SK-N-SH treated with all-trans-retinoic acid at 6 μM for 48 hours (cell line): ENCODE measurements at places on chromosomes 3 and 15.

GRCh38 chr3:102529452-102529851, 94.6 kb downstream of the ZPLD1 start:
- ATAC-seq = peak; percentile 82

DNA sequence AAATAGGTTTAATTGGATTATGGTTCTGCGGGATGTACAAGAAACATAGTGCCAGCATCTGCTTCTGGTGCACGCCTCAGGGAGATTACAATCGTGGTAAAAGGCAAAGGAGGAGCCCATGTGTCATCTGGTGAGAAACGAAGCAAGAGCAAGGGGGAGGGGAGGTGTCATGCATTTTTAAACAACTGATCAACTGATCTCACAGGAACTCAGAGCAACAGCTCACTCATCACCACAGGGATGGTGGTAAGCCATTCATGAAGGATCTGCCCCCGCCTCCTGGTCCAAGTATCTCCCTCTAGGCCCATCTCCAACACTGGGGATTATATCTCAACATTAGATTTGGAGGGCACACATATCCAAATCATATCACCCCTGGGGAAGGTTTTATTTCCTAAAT, 42.1 kb upstream of the FGF7 start:
- ATAC-seq = no peak

DNA sequence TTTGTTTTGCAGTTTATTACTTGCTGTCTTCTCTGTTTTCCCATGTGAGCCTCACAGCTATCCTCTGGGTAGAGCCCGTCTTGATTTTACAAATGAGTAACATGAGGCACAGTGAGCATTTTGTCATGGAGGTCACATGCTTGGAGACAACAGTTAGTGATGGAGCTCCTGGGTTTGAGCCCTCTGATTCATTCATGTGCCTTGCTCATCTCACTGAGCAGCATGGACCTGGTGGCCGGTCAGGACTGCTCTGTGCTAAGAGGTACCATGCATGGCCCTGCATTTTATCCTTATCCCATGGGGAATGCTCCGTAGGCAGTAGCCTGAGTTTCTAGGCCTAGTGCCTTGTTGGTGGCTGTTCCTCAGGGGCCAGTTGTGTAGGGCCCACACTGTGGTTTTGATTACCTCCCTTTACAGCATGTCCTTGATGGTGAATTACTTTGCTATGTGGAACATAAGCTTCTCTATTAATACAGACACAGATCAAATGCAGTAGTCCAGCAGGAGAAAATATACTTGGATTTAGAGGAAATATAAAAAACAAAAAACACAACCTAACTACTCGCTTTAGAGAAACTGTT, 35.6 kb downstream of the MAP2K5 start:
- no peak for ATAC-seq

- peak; percentile 63 for ATAC-seq
Observed at GRCh38 chr15:43105077-43105736, 631 bp downstream of the UBR1 start.

DNA sequence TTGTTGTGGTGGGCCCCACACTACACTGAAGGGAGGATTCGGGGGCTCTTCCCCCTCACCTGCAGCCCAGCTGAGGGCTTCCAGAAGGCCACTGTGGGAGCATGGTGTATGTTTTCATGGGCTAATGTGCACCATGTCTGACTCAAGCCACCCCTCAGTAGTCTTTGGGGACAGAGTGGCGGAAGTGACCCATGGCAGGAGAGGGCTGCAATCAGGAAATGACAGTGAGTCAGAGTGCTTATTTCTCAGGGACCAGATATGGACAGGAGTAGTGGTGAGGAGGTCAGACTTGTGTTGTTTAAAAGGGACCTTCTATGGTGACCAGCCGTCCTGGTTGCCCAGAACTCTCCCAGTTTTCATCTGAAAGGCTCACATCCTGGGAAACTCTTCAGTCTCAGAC, 32.8 kb upstream of the SLC9A9 start:
- no peak for ATAC-seq

DNA sequence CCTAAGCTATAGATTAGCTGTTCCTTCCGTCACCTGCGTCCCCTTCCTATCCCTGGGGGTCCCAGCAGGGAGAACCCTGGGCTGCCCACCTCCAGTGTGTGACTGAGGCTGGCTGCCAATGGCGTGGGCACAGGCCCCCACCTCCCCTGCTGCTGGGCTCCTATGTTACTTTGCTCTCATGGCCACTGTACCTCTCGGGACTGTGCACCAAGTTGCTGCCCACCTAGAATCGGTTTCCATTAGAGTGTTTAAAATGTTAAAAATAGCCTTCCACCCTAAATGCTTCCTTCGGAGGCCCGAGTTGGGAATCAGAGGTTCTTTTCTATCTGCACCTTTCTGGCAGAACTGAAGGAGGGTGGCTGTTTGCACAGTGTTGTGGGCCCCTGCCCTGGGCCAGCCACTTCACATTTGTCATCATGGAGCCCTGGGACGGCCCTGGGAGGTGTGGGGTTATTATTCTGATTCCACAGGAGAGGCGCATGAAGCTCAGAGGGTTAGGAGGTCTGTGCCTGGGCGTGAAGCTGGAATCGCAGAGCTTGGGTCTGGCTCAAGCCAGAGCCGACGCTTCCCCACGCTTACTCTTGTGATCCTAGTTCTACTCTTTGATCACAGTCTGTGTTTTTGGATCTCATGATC, 29.1 kb downstream of the IRAK2 start:
- no peak for ATAC-seq

DNA sequence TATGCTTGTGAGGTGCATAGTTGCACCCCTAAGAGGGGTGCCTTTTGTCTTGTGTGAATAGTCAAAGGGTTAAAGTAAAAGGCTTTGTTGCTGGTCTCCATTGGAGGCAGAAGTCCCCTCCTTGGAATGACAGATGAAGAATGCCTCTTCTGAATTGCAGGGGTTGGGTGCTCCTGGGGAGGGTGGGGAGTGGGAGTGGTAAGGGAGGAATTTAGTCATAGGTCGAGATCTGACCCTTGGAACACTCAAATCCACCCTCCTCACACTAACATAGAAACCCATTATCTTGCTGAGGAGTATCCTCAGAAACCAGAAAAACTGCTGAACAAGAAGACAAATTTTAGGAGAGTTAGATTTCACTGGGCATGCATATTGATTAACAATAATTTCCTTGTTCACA, 4.7 kb downstream of the CTXND1 start:
- no peak for ATAC-seq

DNA sequence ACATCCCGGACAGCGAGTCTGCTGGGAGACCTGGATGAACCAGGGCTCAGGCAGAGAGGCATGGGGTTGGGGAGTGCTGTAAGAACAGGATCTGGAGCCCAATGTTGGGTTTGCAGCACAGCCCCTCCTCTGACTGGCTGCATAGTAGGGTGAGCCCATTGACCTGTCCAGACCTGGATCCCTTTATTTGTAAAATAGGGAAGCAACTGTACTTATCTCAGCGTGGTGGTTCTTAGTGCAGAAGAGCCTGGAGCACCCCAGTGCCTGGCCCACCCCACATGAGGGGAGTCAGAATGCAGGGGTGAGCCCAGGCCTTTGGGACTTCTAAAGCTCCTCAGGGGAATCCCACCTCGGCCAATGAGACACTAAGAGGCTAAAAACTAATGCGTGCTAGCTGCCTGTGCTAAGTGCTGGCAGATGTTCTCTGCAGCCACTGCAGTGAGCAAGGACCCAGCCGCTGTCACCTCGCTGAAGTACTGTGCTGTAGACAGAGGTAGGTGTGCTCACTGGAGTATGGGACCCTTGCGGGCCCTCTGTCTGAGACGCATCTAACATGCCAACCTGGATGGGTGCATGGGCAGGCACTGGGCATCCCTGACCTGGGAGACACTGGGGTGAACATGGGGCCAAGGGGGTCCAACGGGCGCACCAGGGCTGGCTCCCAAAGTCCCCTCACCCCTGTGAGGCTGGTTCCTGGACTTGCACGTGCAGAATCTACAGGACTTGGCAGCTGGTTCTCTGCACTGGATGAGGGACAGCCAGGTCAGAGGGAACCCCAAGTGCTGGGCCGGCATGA, 95.6 kb downstream of the ATP10A start:
- no peak for ATAC-seq

GRCh38 chr3:291646-292436, 95.3 kb downstream of the CHL1 start:
- no peak for ATAC-seq

DNA sequence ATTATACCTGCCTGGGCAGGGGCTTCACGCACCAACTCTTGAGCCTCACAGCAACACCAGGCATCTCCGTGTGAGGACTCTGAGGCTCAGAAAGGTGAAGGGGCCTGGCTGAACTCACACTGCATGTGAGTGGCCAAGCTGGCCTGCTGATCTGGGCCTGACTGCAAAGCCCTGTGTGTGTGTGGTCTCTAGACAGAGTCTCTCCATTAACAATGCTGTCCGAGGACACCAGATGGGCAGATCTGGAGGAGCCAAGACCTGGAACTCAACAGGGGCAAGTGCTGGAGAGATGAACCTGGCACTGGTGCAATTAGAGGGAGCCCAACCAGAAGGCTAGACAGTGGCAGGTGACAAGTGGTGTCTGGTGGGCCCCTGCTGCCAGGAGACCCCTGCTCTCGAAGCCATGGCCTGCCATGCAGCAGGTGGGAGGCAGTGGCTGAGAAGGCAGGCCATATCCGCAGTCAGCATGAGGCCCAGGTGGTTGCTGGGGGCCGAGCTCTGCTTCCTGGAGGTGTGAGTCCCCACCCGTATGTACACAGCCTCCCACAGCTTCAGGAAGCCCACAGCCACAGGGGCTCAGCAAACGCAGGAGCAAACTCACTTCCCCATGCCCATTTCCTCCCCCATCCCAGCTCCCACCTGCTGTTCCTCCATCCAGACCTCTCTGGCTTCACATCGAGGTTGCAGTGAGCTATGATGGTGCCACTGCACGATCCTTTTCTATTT, 39.0 kb downstream of the CYP11A1 start:
- no peak for ATAC-seq

DNA sequence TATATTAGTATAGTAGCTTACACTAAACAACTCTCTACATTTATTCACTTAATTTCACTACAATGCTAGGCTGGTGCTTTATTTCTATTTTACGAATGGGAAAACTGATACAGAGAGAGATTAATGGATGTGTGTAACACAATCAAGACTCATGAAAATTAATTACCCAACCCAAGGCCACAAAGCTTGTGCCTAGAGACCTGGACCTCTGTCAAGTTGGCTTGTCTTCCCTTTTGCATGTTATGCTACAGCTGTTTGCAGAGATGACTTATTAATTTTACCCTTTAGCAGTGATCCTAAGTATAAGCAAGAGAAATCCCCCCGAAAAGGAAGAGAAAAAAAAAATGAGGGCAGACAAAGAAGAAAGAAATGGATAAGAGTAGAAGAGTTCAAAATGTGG, 162.5 kb downstream of the C3orf38 start:
- ATAC-seq = no peak

GRCh38 chr3:42276141-42277132, 10.5 kb upstream of the CCK start:
- no peak for ATAC-seq

- ATAC-seq = no peak
Observed at GRCh38 chr3:157070678-157070999, 89.3 kb downstream of the CCNL1 start.

- ATAC-seq = peak; percentile 33
Observed at GRCh38 chr3:193593668-193594030, 641 bp downstream of the OPA1 start.

- ATAC-seq = peak; percentile 28
Observed at GRCh38 chr3:25454005-25454927, 26.2 kb downstream of the RARB start.

GRCh38 chr3:183827809-183828537, 2.6 kb upstream of the MAP6D1 start:
- ATAC-seq = no peak

- no peak; the same call in 2 of the 3 replicates for ATAC-seq
Observed at GRCh38 chr15:62124973-62125303, 40.1 kb downstream of the C2CD4B start.

DNA sequence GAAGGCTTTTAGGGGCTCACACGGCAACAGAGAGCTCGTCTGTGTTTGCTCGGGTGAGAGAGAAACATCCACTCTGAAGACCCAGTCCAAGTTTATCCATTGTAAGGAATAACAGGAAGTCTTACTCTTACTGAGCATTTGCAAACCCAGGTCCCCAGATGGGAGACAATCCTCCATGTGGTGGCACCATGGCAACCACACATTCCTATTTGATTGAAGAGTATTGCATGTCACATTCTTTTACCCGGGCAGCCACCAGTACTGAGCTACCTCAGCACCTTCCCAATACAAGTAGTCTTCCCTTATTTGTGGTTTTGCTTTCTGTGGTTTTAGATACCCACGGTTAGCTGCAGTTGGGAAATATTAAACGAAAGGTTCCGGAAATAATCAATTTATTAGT, 302.9 kb upstream of the RASGRP1 start:
- ATAC-seq = no peak; the same call in 2 of the 3 replicates

- no peak for ATAC-seq
Observed at GRCh38 chr3:136984837-136985236, 27.1 kb downstream of the IL20RB start.

GRCh38 chr3:46677411-46677726, 16.1 kb downstream of the ALS2CL start:
- ATAC-seq = no peak

- ATAC-seq = no peak
Observed at GRCh38 chr15:31254431-31255175, 72.0 kb upstream of the KLF13 start.

DNA sequence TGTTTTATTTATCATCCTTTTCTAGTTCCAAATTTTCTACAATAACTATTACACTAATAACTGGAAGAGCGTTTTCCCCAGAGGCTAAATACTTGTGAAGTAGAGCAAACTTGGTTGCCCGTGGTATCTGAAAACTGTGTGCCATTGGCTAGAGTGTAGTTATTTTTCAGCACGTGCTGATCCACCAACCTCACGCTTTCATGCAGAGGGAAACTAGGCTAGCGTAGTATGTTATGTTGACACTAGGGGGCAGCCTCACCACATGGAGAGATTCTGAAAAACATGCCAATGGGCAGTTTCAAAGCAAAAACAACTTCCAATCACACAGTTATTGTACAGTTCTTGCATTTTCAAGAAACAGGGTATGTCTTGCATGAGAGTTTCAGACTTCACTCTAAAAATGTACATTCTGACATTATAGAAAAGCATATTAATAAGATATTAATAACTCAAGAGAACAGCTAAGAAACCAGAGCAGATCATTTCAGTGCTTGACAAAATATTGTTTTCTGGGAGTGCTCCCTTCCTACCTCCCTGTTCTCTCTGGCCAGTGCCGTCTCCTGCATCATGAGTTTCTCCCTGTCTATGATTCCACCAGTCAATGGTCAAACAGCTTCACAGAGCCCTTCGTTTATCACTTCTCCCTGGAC, 39.7 kb downstream of the SPATA12 start:
- peak; percentile 96 for ATAC-seq

DNA sequence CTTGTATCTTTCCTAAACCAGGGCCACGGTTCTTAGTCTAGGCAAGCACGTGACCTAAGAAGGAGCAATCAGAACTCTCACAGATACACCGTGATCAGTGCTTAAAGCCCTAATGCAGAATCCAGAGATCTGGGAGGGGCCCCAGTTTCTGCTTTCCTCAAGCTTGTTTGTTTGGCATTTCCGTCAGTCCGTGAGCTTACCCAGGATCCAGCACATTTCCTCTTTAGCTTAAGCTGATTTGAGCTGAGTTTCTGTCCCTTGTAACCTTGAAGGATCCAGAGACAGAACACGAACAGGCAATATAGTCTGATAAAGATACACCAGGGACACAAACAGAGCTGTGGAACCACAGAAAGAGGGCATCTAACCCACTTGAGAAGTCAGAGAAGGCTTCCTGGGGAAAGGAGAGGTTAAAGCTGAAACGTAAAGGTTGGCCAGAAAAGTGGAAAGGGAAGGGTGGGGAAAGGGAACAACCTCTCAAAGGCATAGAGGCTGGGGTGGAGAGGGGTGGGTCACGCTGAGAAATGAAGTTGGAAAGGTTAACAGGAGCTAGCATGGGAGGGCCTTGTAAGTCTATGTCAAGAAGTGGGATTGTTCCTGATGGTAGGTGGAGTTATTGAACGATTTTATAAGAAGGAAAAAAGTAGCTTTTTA, 42.1 kb upstream of the RARB start:
- ATAC-seq = no peak
